Islet precursor cell (in vitro differentiated cells): ENCODE measurements at places on chromosomes 6 and 20.

GRCh38 chr6:52647199-52647598 is 23.7 kb upstream of the TMEM14A start:
- DNase-seq: no peak

GRCh38 chr20:36352843-36353553 is 46.9 kb downstream of the DLGAP4 start:
- DNase-seq: peak; percentile 67

DNA sequence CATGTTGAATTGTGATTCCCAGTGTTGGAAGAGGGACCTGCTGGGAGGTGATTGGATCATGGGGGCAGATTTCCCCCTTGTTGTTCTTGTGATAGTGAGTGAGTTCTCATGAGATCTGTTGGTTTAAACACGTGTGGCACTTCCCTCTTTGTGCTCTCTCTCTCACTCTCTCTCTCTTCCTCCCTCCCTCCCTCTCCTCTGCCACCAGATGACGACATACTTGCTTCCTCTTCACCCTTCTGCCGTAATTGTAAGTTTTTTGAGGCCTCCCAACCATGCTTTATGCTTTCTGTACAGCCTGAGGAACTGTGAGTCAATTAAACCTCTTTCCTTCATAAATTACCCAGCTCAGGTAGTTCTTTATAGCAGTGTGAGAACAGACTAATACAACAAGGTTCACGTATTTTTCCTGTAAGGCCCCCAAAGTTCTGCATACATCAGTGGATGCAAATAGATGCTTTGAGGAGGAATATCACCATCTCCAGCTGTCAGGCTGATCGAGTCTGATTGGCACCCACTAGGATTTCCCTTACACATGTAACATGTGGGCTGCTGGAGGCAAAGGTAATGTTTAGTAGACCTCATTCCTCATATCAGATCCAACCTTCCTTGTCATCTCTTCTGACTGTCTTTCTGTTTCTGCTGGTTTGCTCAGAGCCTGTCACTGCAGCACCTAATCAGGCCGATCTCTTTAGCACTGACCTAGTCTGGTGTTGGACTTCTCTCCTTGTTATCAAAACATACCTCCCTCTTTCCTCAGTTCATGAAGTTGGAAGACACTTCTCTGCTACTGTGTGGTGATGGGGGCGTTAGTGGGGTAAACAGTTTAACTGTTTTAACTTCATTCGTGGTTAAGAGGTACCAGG is 54.3 kb upstream of the BACH2 start:
- DNase-seq: no peak

DNA sequence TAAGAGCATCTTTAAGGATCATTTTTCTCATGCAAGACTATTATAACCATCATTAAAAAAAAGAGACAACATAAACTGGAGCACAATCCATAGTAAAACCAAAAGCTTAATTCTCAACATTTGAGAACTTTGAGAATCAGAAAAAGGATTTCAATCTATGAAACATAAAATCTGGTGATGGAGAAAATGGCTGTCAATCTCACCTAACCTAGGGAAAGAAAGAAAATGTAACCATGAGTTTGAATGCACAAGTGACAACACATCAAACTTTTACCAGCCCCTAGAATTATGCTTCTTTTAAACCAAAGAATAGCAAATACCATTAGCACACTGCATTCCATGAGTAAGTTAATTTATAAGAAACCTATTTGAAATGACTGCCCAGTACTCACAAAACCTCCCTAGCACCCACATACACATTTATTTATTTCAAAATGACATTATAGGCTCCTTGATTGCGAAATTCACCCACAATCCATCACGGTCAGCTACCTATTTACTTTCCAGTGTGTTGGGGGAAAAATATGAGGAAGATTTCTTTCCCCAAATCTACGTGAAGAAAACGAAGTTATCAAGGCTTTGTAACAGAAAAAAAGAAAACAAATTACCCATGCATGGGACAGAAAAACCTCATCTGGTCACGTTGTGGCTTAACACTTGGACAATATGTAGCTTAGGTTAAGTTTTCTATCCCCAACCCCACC is 828 bp downstream of the ASCC3 start:
- no peak for DNase-seq

DNA sequence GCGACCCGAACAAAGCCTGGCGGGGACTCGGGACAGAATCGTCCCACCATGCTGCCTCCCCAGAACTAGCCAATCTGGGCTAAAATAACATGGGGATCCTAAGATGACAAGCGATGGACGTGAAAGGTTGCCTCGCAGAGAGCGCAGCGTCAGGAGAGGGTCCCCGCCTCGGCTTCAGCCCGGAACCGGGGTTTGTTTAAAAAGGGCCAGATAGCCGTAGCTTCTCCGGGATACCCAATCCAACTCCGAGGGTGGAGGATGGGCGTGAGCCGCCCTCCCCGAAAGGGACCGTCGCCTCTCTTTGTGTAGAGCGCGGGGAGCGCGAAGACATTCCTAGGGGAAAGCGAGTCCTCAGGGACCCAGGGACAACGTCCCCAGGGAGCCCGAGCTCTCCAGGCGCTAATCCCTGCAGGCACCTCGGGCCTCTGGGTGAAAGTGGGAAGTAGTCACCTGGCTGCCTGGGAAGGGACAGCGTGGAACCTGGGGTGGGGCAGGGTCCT is 643 bp downstream of the CD24 start:
- peak; percentile 62 for DNase-seq

- DNase-seq: no peak
These were observed 107.9 kb upstream of the FLRT3 start for GRCh38 chr20:14445310-14445709.

DNA sequence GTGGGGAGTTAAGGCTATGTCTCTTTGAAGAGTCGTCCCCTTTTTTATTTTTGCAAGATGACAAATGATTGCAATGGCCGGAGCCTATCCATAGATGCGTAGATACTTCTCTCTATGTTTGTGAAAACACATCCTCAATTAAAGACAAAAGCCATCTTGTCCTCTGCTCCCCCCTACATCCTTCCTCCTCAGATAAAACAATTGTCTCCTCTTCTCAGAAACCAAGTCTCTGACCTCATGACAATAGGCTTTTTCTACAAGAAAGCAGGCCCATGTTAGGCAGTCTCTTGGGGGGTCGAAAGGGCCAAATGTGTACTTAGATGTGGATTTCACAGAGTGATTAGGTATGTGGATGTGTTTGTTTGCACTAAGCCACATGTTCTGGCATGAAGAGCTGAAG is 51.1 kb upstream of the SSTR4 start:
- DNase-seq: no peak

DNA sequence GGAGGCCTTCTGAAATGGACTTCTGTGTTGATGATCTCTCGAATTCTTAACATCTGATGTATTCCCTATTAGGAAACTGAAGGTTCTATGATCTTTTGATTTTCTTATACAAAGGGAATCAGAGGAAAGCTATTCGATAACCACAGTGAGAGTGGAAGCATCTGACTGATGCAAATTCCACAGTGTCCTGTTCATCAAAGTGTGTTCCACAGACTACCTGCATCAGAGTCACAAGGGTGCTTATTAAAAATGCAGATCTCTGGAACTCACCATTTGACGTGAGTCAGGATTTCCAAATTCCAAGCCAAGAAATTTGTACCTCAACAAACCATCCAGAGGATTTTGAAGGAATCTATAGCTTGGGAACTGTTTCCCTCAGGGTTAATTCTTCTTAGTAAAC is 4.4 kb upstream of the MEP1A start:
- DNase-seq: no peak
